Left lung (tissue), 14 donors: ENCODE measurements at places on chromosomes 2 and 18. TPM values are rescaled to one million over a fixed set of nuclear protein-coding genes. Genes with fewer than 3 reads are reported as not detected.

- DNase-seq, result no peak
- peaks cover 20% of the 10 kb centered on the region for H3K27me3 ChIP-seq
- H3K36me3 ChIP-seq, result no peaks in the 10 kb centered on the region
Measured at GRCh38 chr2:219698748-219699439, 71.5 kb downstream of the SLC4A3 start.

DNA sequence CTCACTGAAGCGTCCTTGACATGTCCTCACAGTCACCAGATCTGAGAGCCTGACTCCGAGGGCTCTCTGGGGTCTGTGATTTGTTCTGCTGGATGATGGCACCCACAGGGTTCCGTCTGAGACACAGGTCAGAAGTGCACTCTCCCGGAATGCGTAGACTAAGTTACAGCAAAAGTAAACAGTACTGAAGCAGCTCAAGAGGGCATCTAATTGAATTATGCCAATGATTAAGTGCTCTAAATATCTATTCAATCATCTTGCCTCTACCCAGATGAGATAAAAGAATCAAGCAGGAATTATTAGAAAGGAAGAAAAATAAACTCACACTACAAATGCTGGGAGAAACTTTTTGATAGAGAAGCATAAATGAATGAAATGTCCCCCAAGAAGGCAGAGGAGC, 544.1 kb downstream of the SOX11 start:
- DNase-seq, result no peak
- H3K4me3 ChIP-seq, result no peak overlapping the region
- no peaks in the 10 kb centered on the region for H3K4me1 ChIP-seq
- no peak overlapping the region for H3K27ac ChIP-seq
- no peaks in the 10 kb centered on the region for H3K36me3 ChIP-seq

- H3K36me3 ChIP-seq, result no peaks in the 10 kb centered on the region
- no peaks in the 10 kb centered on the region for H3K4me1 ChIP-seq
- H3K27me3 ChIP-seq, result no peaks in the 10 kb centered on the region
- H3K4me3 ChIP-seq, result no peak overlapping the region
Measured at GRCh38 chr2:9461079-9461478, 13.3 kb upstream of the IAH1 start.

DNA sequence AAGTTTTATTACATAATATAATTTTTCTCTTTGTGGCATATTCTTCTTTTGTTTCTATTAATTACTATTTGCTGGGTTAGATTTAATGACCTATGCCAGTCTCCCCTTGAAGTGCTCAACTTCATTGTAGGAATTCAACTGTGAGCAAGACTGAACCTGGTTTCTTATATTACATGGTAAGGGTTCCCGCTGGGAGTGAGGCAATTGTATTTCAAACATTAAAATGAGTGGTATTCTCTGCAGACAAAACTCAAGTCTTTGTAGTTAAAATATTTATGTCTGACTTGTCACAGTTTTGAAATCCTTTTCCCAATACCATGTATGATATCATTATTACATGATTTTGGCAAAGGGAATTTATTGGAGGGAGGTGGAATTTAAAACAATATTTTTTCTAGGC, 278.7 kb downstream of the GULP1 start:
- H3K4me1 ChIP-seq, result no peaks in the 10 kb centered on the region
- H3K27me3 ChIP-seq, result no peaks in the 10 kb centered on the region
- no peak overlapping the region for H3K4me3 ChIP-seq

The DSG1 gene
- total RNA-seq, result not detected

The SH3RF3 gene
- total RNA-seq, result 11.1 TPM

The RAX gene
- not detected for total RNA-seq
